ENCODE measurements at places on chromosomes 11 and 22. TPM values are rescaled to one million over a fixed set of nuclear protein-coding genes. Genes with fewer than 3 reads are reported as not detected.

Gene NCR3LG1
- total RNA-seq: 1.3 TPM

Gene KCNE3
- 0.13 TPM for total RNA-seq

Gene FIBIN
- 14.2 TPM for total RNA-seq

Gene TUB
- total RNA-seq: 0.26 TPM

Gene IL17REL
- total RNA-seq: not detected

Gene DCDC1
- not detected for total RNA-seq

Gene OR4A16
- not detected for total RNA-seq

Gene SCGB1D2
- not detected for total RNA-seq

Gene TRIM44
- total RNA-seq: 5.5 TPM

Gene TPBGL
- total RNA-seq: not detected

Gene ZNF408
- 8.2 TPM for total RNA-seq

Gene UCP2
- total RNA-seq: 0.26 TPM

Data from bronchial epithelial cell (primary cell).